ENCODE measurements at places on chromosomes 2 and 18.
A peak's percentile ranks its signal among the peaks of the same experiment; 100 is the strongest.

DNA sequence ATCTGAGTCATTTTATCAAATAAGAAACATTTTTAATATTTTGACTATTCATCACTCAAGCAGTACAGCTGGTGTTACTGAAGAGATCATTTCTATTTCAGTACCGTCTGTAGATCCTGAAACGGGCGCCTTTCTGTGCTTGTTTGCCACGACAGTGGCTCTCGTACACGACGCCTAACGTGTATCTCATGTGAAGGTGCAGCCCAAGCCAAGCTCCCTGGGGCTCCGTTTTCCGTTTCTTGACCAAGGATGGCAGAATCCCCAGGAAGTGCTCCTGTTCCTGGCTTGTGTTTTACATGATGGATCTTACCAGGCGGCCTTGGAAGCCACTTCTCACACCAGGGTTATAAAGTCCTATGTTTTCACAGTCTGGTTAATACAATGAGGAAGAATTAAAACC lies 320.6 kb downstream of the GBX2 start:
- DNase-seq, result no peak

GRCh38 chr2:61984682-61985081 lies 79.2 kb downstream of the COMMD1 start:
- DNase-seq, result no peak

- DNase-seq, result no peak
Observed at GRCh38 chr2:177921726-177922125, 150.9 kb downstream of the PDE11A start.

DNA sequence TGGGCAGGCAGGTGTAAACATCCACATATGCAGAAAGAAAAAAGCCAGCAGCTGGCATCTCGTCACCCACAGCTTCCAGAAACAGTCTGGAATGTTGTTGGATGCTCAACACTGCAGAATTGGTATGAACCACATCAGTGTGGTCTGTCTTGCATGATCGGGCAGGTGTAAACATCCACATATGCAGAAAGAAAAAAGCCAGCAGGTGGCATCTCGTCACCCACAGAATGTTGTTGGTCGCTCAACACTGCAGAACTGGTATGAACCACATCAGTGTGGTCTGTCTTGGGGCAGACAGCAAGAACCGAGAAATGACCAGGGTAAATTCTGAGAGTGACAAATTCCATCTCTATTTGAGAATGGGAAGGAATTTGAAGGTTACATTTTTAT lies 39.6 kb downstream of the DOCK10 start:
- DNase-seq, result no peak

GRCh38 chr2:17793803-17794354 lies 22.4 kb upstream of the MSGN1 start:
- no peak for DNase-seq

GRCh38 chr2:72116081-72116533 lies 31.6 kb downstream of the CYP26B1 start:
- DNase-seq, result no peak

DNA sequence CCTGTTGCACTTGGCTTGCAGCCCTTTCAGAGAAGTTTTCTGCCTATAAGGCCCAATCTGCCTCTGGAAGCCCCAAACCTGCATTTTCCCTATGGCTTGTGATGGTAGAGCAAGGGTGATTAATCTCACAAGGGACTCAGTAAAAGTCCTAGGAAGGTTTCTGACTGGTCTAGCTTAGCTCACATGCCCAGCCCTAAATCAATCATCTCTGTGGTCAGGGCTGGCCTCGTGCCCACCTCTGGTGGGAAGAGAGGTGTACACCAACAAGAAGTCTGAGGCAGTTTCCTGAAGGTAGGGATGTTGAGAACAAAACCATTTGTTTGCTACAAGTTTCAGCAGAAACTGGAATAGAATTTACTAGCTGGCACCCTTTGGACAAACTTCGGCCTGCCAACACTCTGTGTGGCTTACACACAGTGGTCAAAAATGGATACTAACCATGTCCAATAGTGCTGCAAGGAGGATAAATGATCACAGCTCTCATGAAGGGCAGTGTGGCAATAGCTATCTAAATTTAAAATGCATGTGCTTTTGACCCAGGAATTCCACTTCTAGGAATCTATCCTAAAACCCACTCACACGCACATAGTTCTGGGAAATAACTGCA lies 96.4 kb downstream of the EN1 start:
- no peak for DNase-seq

DNA sequence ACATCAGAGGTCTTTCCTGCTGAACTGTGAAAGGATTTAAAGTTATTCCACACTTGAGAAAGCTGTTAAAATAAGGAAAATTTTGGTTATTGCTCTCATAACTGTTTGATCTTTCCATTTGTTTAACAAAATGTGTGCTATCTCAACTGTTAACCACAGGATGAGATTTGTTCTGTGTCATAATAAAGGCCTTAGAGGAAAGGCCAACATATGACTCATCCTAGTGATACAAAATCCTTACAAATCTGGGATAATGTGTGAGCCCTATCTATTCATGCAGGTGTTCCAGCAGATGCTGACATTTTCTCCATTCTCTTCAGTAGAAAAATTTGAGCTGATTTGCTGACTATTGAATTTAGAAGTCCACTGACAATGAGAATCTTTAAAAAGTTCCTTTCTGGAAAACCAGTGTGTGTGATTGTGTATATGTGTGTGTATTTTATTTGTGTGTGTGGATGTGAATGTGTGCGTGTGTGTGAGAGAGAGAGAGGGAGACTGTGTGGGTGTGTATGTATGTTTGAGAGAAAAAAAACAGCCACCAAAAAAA lies 1111.9 kb upstream of the GYPC start:
- DNase-seq, result no peak

DNA sequence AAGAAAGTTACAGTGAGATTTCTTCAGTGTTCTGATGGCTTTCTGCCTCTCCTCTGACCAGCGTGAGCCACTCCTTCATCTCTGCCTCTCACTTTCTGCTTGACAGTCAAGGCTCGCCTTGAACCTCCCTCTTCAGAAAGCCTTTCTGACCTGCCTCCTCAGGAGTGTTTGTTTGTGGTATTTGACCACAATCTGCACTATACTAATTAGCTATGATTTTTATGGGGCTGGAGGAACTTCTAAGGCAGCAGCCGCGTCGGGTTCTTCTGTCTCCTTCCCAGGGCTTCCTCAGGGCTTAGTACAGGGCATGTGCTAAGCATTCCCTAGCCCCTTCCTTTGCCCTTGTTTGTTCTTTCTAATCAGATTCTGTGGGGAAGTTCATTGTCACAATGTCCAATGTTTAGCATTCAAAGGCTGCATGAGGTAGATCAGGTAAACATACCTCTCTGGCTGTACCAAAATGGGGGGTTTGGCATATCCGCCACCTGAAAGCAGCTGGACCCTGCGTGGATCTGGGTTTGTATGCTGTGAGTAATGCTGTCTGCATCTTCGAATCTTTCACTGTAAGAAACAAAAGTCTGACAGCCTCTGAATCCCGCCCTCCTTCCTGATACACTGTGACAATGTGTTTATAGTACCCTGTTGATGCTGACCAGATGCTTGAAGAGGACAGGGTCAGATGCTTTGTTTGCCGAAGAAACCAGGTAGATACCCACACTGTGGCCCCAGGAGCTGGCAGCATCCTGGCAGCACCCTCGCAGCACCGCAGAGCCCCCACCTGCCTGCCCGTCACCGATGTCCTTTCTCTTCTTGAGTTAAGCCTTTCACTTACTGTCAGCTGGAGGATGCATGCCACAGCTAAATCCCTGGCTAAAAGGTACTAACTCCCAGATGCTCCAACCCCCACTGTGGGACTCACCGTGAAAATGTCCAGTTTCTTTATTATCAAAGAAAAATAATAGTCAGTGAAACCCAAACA lies 260.8 kb upstream of the HDAC4 start:
- DNase-seq, result no peak

- DNase-seq, result no peak
Observed at GRCh38 chr18:12253663-12254135, 462 bp upstream of the CIDEA start.

DNA sequence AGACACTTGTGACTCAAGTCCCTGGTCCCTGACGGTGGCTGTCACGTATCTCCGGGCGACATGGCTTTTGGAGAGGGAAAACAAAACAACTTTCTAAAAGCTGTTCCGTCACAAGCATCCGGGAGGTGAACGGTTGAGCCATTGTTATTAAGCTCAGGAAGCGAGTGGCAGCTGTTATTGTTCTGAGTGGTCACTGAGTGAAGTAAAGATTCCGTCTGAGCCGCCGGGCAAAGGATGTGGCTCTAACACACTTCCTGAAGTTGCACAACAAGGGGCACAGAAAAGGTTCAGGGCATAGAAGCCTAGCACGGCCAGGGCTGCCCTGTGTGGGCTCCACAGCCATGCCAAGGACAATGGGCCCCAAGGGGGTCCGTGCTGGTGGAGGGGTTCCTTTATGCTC lies 24.3 kb downstream of the INPP5D start:
- DNase-seq, result no peak

- no peak for DNase-seq
Observed at GRCh38 chr2:64675860-64676259, 22.1 kb upstream of the SERTAD2 start.

DNA sequence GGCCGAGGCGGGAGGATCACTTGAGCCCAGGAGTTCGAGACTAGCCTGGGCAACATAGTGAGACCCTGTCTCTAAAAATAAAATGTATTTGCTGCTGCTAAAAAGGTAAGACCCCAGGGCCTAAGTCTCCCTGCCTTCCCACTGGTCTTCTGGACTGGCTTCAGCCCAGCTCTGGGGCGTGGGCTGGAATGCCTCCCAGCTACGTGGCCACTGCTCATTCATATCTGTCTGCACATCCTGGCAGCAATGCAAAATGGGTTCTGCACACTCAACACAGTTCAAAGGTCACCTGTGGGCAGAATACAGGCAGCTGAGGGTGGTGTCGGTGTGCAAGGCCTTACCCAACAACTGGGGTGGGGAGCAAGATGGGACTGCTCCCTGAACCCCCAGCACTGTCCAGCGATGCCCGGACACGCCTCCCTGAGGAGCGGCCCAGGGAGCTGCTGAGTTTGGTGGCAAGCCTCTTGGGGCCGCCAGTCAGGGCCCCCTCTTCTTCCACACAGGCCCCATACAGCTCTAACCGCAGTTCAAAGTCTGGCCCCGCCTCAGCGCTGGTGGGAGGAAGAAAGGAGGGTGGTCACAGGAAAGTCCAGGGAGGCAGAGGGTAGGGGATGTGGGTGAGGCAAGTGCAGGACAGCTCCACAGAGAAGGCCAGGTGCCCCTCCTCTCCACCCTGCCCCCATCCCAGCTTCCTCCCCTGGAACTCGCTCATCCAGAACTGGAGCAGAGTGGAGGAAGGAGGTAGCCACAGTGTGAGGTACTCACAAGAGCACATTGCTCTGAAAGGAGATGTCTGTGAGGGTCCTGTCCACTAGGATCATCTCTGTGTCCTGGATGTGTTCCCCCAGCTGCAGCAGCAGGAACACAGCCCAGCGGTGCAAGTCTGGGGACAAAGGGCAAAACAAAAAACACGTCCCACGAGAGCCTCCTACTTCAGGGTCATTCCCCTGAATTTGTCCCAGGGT lies 8.2 kb downstream of the WDR54 start:
- DNase-seq, result no peak

GRCh38 chr2:228669690-228670089 lies 488.2 kb upstream of the SPHKAP start:
- DNase-seq, result no peak

DNA sequence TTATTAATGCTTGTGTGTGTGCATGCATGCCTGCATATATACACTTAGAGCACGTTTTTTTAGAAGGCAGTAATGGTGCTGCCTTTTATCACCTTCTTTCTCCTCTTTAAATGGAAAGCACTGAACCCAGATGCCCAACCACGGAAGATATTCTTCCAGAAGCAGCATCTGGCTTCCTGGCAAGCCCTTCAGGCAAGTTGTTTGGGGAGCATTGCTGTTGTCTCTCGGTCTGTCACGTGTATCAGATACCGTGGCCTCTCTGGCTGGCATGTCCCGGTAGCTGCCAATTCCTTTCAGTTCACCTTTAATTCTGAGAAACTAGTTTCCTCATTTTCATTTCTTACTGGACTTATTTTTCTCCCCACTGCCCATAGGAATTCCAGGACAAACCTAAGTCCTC lies 587.8 kb downstream of the ARHGAP15 start:
- DNase-seq, result no peak

GRCh38 chr2:233867993-233868532 lies at the start of gene MSL3B:
TSS of gene MSL3B (minus strand) at chr2:233868386.
- no peak for DNase-seq

GRCh38 chr18:22913861-22914260 lies 19.3 kb upstream of the RBBP8 start:
- DNase-seq, result no peak

DNA sequence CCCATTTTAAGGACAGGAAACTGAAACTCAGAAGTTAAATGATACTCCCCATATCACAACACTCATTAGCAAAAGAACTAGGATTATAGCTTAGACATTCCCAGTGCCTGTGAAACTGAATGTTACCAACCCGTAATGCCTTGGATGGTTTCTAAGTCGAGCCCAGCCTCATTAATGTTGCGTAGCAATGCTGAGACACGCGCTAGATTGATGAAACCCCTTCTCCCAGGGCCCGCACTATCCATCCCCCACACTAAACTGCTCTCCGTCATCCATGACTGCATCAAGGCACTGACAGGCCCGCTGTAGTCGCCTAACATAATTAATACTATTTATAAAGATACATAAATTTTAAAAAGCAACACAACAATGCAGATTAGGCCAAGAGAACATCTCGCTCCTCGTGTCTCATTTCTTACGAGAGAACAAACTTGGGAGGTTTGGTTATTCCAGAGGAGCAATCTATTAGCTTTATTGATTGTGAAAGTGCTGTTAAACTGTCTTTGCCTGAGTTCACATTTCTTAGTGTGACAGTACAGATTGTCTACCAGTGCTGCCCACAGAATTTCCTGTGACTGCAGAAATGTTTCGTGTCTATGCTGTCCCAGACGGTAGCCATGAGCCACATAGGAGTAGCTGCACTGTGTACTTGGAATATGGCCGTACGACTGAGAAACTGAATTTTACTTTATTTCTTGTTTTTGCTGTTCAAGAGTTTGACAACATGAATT lies 312.2 kb upstream of the RAB12 start:
- no peak for DNase-seq

GRCh38 chr2:105950521-105951383 lies 206.0 kb downstream of the NCK2 start:
- DNase-seq, result peak; percentile 40

DNA sequence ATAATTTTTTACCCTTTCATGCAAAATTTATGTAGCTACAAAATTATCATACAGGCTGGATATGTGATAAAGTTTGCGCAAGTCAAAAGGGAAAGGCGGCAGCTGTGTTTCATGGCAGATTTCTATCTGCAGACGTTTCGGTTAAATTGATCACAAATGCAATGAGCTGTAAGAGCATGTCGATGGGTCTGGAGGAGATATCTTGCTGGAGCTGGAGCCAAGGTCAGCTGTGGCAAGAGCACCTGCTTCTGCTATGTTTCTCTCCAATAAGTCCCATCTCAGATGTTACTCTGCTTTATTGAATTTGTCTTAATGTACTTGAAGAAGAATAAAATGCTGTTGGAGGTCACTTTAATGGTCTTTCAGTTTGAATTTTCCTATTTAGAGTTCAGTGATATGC lies 749.7 kb downstream of the CNTNAP5 start:
- DNase-seq, result no peak

- no peak for DNase-seq
Observed at GRCh38 chr2:101330253-101330933, 21.9 kb upstream of the RNF149 start.

Data from D721Med (cell line).